Activated gamma-delta T cell (primary cell): ENCODE measurements at places on chromosomes 4 and X.

GRCh38 chr4:38383646-38384121, 280.3 kb upstream of the KLF3 start:
- no peak for DNase-seq

DNA sequence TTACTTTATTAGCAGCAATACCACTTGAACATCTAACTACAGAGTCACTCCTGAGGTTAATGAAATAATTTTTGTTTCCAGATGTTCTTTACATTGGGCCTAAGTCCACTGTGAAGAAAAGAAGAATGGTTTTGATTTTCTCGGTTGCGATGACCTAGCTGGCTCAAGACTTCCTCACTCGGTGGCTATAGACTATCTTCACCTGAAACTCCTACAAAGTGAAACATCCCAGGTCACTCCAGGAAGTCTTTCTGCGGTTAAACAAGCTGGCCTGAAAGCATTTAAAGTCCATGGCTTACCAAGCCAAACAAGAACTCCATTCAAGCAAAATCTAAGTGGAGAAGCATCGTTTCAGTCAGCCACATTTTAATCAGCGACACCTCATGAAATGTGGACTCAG, 13.7 kb upstream of the SORBS2 start:
- DNase-seq = no peak

DNA sequence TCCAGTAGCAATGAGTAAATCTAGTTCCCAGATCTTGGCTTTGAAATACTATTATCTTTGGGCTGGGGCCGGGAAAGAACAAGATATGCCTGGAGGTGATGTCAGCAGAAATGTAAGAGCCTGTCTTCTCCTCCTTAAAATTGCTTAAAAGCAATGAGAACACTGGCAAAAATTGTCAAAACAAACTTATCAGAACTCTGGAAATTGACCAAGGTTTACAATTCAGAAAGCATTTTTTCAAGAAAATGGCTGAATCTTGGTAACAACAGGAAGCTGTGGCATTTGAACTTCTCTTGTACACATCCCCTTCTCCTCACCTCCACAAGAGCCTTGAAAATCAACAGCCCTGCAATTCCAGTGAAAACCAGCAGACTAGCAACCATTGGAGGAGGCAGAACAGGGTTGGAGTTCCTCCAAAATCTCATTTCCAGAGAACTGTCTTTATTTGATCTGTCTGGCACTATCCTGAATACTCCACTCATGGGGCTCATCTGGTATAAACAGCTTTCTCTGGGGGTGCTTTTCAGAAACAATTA, 13.5 kb downstream of the TIMP1 start:
- no peak for DNase-seq

DNA sequence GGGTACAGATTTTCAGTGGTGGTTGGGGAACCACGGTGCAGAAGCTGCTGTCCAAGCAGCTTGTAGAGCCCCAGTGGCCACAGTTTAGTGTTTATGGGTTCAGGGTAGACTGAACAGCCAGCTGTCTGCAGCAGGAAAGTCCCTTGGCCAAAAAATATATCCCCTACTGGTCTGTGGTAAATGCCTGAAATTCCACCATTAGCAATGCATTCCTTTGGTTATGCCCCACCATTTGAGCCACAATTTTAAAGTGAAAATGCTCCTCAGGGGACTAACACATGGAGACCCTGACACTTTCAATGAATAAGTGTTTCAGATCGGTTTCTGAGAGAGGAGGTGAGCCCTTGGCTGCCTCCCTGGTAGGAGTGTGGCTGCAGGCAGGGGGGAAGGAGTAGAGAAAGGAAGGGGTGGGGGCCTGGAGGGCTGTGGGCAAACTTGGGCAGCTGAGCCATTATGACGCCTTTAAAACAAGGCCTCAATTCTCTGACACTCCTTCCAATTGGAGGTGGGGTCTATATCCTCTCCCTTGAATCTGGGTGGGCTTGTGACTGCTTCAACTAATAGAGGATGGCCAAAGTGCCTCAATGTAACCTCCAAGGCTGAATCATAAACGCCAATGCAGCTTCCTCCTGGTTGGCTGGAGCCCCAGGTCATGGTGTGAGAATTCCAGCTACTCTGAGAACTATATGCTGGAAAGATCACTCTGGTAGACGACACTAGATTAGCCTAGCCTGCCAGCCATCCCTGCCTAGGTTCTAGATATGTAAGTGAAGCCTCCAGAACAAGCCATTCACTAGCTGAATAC, 75.8 kb upstream of the ATP6AP2 start:
- DNase-seq = no peak

GRCh38 chr4:7758476-7758875, 181.2 kb downstream of the AFAP1 start:
- no peak for DNase-seq

DNA sequence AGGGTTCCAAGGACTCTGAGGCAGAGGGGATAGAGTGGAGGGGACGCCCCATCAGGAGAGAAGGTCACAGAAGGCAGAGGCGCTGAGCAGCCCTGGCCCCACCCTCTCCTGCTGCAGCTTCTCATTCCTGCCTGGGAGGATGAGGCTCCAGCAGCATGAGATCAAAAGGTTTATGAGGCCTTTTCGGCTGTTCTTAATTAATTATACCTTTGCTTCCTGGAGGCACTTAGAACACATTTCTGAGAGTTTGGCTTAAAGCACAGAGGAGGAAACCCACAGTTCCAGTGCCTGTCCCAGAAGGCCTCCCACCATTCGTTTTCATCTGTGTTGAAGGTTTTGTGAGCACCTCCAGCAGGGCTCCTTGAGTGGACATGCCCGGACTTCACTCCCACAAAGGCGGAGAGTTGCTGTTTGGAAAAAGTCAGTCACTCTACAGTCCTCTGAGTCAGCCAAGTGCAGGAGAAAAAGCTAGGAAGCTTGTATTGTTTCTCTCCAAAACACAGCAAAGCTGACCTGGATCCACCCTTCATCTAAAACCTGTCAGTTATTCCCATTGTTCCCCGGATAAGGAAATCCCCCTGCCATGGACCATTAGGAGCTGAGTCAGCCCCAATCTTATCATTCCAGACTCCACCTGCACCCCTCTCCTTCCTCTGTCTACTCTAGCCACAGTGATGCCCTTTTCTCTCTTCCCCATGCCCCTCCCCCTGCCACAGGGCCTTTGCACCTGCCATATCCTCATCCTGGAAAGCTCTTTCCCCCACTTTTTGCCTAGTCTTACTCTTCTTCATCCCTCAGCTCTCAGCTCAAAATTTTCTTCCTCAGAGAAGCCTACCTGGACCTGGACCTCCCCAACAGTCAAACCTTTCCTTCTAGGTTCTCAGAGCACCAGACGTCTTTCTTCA, 276.8 kb downstream of the FBXW7 start:
- DNase-seq = no peak

GRCh38 chr4:76984788-76985211, 35.2 kb downstream of the SEPTIN11 start:
- DNase-seq = no peak

DNA sequence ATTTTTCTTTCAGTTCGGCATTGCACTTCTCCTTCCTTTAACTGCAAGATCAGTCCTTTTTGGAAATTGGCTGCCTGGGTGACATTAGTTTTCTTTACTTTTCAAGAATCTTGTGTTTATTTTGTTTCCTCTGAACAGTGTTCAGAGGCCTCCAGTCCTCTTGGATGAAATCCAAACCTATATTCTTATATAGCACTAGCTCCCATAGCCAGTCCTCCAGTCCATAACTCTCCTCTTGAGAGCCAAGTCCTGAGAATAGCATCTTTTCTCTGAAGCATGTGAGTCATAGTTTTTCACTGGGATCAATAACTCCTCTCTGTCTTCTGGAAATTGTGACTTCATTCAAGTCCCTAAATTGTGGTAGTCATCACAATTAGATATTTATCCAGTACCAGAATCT, 357.5 kb downstream of the RAPGEF2 start:
- DNase-seq = no peak

GRCh38 chrX:5458300-5458842, 770.3 kb downstream of the NLGN4X start:
- DNase-seq = no peak
